Fibroblast of gingiva (primary cell): ENCODE measurements at places on chromosomes 2 and 18.

- peak; percentile 37 for DNase-seq
Observed at GRCh38 chr2:64454386-64455332, 697 bp downstream of the LGALSL start.

- no peak for DNase-seq
Observed at GRCh38 chr2:18585526-18585925, 3.8 kb downstream of the NT5C1B start.

GRCh38 chr2:65354773-65355172, 77.6 kb downstream of the SPRED2 start:
- DNase-seq: no peak

DNA sequence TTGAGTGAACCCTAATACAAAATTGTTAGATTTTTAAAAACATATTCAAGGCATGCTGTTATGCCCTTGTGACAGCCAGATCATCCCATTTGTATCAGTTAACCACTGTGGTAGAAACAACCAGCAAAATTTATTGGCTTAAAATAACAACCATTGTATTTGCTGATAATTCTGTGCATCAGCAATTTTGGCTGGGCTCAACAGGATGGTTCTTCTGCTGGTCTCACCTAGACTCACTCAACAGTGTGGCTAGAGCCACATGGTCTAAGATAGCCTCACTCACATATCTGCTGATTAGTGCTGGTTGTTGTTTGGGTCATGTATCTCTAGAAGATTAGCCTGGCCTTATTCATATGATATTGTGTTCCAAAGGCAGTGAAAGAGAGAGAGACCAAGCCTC, 160.1 kb upstream of the GATA6 start:
- DNase-seq: no peak

- peak; percentile 94 for DNase-seq
Observed at GRCh38 chr2:85744741-85745601, 8.8 kb upstream of the ATOH8 start.

DNA sequence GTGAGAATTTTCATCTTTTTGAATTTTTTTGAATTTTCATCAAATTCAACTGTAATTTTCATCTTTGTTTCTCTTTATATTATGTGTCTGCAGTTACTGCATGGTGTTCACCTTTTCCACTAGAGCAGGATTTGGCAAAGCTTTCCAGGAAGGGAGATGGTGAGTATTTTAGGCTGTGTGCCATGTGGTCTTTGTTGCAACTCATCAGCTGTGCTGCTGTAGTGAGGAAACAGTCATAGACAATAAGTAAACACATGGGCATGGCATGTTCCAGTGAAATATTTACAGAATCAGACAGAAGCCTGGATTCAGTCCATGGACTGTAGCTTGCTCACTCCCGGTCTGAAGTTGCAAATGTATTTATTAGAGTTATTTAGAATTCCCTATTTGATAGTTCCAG, 120.4 kb downstream of the DCDC2C start:
- peak; percentile 55 for DNase-seq

GRCh38 chr2:156511803-156512202, 75.6 kb downstream of the GPD2 start:
- DNase-seq: no peak

GRCh38 chr18:76994086-76994654, 138.4 kb downstream of the MBP start:
- DNase-seq: no peak

GRCh38 chr18:49009661-49010060, 58.9 kb upstream of the SMAD7 start:
- no peak for DNase-seq

GRCh38 chr2:98896944-98897343, 39.1 kb downstream of the CRACDL start:
- DNase-seq: no peak

GRCh38 chr2:29460190-29460589, 345.0 kb downstream of the CLIP4 start:
- DNase-seq: no peak

DNA sequence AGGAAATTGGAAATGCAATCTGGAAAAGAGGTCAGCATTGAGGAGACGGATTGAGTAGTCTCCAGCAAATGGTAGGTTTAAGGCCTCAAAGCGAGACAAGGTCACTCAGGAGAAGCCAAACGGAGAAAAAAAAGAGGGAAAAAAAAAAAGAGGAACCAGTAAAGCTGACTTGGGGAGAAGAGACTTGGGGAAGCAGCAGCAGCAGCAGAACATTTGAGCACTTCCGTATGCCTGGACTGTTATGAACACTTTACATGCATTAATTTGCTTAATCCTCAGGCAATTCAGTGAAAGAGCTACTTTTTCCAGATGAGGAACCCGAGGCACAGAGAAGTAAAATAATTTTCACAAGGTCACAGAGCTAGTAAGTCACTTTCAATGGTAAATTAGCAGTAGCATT, 81.3 kb downstream of the OSBPL6 start:
- no peak for DNase-seq

- no peak for DNase-seq
Observed at GRCh38 chr2:80242355-80242910, 62.1 kb downstream of the LRRTM1 start.
